ENCODE measurements at places on chromosomes 11 and 22. TPM values are rescaled to one million over a fixed set of nuclear protein-coding genes. Genes with fewer than 3 reads are reported as not detected.

DNA sequence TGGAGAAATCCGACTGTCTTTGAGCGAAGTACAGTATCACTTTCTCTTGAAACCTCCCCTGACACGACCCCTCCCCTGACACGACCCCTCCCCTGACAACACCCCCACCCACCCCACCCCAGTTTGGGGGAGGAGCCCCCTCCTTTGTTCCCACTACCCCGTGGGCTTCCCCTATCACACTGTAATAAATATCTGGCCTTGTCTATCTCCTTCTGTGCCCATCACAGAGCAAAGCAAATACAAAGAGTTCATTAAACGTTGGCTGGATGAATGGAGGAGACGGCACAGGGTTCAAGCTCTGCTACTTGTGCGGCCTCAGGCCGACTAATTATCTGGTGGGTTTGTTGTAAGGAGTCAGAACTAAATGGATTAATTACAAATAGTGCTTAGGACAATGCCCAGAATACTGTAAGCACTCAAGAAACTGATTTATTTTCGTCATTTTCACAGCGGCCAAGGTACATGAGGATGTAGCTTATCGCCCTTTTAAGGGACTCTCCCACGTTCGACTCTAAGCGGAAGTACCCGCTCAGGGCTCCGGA is 628 bp upstream of the GGA1 start:
- peak overlapping the region; percentile 84 for H3K4me3 ChIP-seq
- H3K36me3 ChIP-seq: no peaks in the 10 kb centered on the region
- H3K27me3 ChIP-seq: no peaks in the 10 kb centered on the region

The OR2D2 gene
- total RNA-seq: not detected

- H3K36me3 ChIP-seq: no peaks in the 10 kb centered on the region
- H3K27ac ChIP-seq: no peak overlapping the region
- DNase-seq: no peak
Observed at GRCh38 chr11:71505001-71505400, 22.1 kb upstream of the KRTAP5-7 start.

DNA sequence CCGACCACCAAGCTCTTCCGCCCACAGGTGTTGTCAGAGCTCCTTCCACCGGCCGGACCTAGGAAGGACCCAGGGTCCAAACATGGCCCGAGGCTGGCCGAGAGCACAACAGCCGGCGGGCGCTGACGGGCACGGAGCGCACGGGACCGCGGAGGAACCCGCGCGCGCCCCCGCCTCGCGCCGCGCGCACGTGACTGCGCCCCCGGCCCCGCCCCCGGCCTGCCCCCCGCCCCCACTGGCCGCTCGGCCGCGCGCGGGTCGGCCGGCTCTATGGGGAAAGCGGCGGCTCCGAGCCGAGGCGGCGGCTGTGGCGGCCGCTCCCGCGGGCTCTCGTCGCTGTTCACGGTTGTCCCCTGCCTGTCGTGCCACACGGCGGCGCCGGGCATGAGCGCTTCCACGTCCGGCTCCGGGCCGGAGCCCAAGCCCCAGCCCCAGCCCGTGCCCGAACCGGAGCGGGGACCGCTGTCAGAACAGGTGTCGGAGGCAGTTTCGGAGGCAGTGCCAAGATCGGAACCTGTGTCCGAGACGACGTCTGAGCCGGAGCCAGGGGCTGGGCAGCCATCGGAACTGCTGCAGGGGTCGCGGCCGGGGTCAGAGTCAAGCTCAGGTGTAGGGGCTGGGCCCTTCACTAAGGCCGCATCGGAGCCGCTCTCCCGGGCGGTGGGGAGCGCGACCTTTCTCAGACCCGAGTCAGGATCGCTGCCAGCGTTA is at the start of gene OSBP2:
OSBP2 (plus strand) TSS at position 235 of the 711 bp plus-strand sequence; CDS start at position 271, 36 bp downstream.
- H3K36me3 ChIP-seq: no peaks in the 10 kb centered on the region
- peak; percentile 57 for DNase-seq
- peak within 1 kb of the TSS; percentile 22 for H3K4me3 ChIP-seq
- peak within 1 kb of the TSS; percentile 83 for H3K27ac ChIP-seq
- peaks cover 15% of the 10 kb centered on the region for H3K4me1 ChIP-seq

The OR52M1 gene
- total RNA-seq: not detected

The ARHGAP20 gene
- total RNA-seq: 0.52 TPM

The CTSC gene
- total RNA-seq: 23.4 TPM

GRCh38 chr11:126219547-126219946 is 8.0 kb downstream of the FAM118B start:
- no peaks in the 10 kb centered on the region for H3K27me3 ChIP-seq
- H3K4me3 ChIP-seq: no peak overlapping the region
- DNase-seq: no peak
- peaks cover 11% of the 10 kb centered on the region for H3K4me1 ChIP-seq
- H3K27ac ChIP-seq: no peak overlapping the region
- no peaks in the 10 kb centered on the region for H3K36me3 ChIP-seq

- H3K36me3 ChIP-seq: no peaks in the 10 kb centered on the region
- no peak overlapping the region for H3K4me3 ChIP-seq
Observed at GRCh38 chr11:93498641-93499040, 44.5 kb downstream of the SMCO4 start.

The MS4A7 gene
- total RNA-seq: 10.9 TPM

The MMP3 gene
- not detected for total RNA-seq

The OR10D3 gene
- not detected for total RNA-seq

GRCh38 chr22:40216041-40216756 is 38.5 kb downstream of the TNRC6B start:
- H3K4me3 ChIP-seq: no peak overlapping the region
- no peak for DNase-seq
- H3K27me3 ChIP-seq: no peaks in the 10 kb centered on the region
- peaks cover 26% of the 10 kb centered on the region for H3K4me1 ChIP-seq
- no peak overlapping the region for H3K27ac ChIP-seq

DNA sequence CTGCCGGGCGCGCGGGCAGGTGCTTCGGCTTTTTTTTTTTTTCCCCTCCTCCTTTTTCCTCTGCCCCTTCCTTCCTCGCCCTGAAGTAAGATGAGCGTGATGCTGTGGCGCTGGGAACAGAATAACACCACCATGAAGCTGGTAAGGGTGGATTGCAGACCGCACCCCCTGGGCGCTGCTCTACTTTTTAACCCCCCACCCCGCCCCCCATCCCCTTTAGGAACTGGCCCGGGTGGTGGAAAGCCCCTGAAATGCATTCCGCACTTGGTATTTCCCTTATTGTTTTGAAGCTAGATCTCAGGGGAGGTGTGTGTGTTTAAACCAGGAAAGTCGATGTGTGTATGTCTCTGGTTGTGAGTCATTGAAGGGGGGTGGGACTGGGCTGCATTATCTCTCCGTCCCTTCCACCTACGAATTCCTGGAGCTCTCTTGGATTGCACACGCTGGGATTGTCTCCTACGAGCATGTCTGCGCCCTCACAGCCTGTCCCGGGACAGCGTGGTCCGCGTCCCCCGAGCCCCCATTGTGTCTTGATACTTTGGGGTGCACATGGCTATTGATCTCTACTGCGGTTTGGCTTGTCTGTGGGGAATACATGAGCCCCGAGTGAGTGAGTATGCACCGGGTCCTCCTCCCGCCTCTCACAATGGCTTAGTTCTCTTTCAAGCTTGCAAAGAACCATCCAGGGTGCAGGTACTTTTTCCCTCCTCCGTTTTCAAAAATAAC is 64.9 kb downstream of the NAV2 start:
- H3K36me3 ChIP-seq: no peaks in the 10 kb centered on the region
- H3K27ac ChIP-seq: peak overlapping the region; percentile 72
- H3K4me3 ChIP-seq: peak overlapping the region; percentile 22
- H3K4me1 ChIP-seq: peaks cover 16% of the 10 kb centered on the region

DNA sequence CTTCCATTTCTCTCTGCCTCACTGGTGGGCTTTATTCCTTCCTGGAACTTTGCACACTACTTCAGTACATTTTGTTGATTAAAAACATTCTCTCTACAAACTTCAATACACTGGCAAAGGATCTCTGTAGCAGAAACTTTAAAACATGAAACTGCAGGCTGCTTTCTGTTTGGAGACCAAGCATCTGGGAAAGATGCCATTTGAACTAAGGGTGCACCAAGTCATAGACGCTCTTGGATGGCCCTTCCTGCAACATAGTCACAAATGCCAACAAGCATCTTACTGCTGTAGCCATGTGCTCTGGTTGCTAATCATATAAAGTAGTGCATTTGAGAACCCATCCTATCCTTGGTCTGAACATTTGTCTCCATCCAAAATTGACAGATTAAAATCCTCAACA is 56.4 kb downstream of the SNX19 start:
- peaks cover 6% of the 10 kb centered on the region for H3K4me1 ChIP-seq
- no peaks in the 10 kb centered on the region for H3K27me3 ChIP-seq
- H3K27ac ChIP-seq: no peak overlapping the region

The APOBEC3A gene
- not detected for total RNA-seq

The GLB1L2 gene
- total RNA-seq: 10.9 TPM

GRCh38 chr22:26097840-26098239 is 71.4 kb upstream of the SEZ6L start:
- no peak overlapping the region for H3K27ac ChIP-seq
- no peaks in the 10 kb centered on the region for H3K36me3 ChIP-seq
- DNase-seq: no peak

- no peak overlapping the region for H3K27ac ChIP-seq
- no peak for DNase-seq
- no peak overlapping the region for H3K4me3 ChIP-seq
- H3K4me1 ChIP-seq: no peaks in the 10 kb centered on the region
- H3K36me3 ChIP-seq: no peaks in the 10 kb centered on the region
- H3K27me3 ChIP-seq: no peaks in the 10 kb centered on the region
Observed at GRCh38 chr11:100824041-100824809, 137.1 kb downstream of the ARHGAP42 start.

- no peak overlapping the region for H3K4me3 ChIP-seq
- H3K27ac ChIP-seq: no peak overlapping the region
- DNase-seq: no peak
- H3K27me3 ChIP-seq: no peaks in the 10 kb centered on the region
Observed at GRCh38 chr22:43434928-43435311, 23.1 kb downstream of the MPPED1 start.

GRCh38 chr11:125210066-125210465 is 45.5 kb downstream of the PKNOX2 start:
- no peaks in the 10 kb centered on the region for H3K36me3 ChIP-seq
- no peak overlapping the region for H3K27ac ChIP-seq
- peaks cover 4% of the 10 kb centered on the region for H3K4me1 ChIP-seq
- DNase-seq: no peak

- DNase-seq: no peak
- no peak overlapping the region for H3K4me3 ChIP-seq
Observed at GRCh38 chr11:86486261-86487030, 111.8 kb downstream of the CCDC81 start.

DNA sequence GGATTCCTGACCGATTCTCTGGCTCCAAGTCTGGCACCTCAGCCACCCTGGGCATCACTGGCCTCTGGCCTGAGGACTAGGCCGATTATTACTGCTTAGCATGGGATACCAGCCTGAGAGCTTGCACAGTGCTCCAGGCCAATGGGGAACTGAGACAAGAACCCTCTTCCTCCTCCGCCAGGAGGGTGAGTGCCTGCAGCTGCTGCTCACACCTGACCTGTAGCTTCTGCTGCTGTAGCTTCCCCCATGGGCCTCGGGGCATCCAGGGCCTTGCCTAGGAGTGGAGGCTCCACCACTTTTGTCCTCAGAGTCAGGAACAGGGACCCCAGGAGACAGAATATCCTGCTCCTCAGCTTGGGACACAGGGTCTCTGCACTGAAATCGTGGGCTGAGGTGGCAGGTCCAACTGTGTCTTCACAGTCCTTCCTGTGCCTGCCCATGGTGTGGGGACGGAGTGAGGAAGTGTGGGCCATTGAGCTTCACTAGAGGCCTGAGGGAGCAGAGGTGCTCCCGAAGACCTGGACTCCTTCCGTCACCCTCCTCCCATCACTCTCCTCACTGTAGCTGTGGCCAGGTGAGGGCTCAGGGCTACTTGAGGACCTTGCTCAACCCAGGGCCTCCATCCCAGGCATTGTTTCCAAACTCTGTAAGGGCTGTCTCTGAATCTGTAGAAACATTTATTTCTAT is 103.8 kb downstream of the ZNF280B start:
- H3K27ac ChIP-seq: no peak overlapping the region
- H3K36me3 ChIP-seq: no peaks in the 10 kb centered on the region
- H3K27me3 ChIP-seq: no peaks in the 10 kb centered on the region

DNA sequence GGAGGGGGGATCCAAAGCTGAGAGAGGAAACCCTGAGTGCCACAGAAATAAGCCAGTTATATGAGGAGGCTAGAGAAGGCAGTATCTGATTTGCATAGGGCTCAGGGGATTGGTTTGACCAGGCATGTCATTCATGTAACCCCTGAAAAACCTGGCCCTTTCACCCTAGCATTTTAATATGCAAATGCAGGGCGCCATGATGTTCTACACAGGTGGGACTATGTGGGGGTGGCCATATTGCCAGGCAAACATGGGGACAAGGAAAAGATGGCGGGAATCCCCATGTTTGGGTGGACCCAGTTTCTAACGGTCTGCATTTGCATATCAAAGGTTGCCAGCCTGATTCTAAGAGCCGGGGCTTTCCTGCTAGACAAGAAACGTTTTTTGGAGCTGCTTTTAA is 27.2 kb downstream of the CSF2RB start:
- no peaks in the 10 kb centered on the region for H3K4me1 ChIP-seq
- no peak overlapping the region for H3K27ac ChIP-seq
- H3K27me3 ChIP-seq: no peaks in the 10 kb centered on the region
- H3K4me3 ChIP-seq: no peak overlapping the region
- no peak for DNase-seq

DNA sequence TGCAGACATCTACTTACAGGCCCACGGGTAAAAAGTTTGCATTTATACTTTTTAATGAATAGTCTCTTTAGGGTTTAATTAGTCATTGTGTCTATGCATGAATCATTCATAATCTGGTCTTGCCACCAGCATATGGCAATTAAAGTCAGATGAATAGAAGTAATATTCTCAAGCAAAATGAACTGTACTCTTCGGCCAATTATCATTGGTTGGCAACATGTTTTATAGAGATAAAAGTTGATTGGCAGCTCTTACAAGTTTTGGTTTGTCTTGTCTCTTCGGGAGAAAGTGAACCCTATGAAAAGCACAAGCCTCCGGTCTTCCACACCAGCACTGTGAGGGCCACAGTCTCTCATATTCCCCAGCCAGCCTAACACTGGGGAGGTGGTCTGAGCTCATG is 97.8 kb downstream of the OSBP2 start:
- no peak for DNase-seq
- H3K4me3 ChIP-seq: no peak overlapping the region
- no peaks in the 10 kb centered on the region for H3K4me1 ChIP-seq
- no peaks in the 10 kb centered on the region for H3K36me3 ChIP-seq

The OR4S1 gene
- not detected for total RNA-seq

- H3K4me3 ChIP-seq: peak overlapping the region; percentile 2
- DNase-seq: no peak
- H3K27me3 ChIP-seq: no peaks in the 10 kb centered on the region
- no peaks in the 10 kb centered on the region for H3K36me3 ChIP-seq
- H3K4me1 ChIP-seq: peaks cover 27% of the 10 kb centered on the region
Observed at GRCh38 chr22:41831828-41832552, 915 bp upstream of the SREBF2 start.

DNA sequence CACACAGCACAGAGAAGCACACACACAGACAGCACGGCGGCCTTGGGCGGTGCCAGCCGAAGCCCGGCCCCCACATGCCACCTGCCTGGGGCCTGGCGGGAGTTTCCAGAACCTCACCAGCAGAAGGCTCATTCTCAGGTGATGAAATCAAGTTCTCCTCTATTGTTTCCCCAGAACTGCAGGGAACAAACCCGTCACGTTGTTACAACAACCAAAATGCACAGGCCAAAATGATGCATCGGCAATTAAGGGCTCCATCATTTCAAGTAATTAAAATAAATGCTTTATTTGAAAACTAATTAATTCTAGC is 30.8 kb downstream of the GNB1L start:
- H3K4me3 ChIP-seq: no peak overlapping the region
- no peaks in the 10 kb centered on the region for H3K4me1 ChIP-seq
- H3K27ac ChIP-seq: no peak overlapping the region

The SPDYC gene
- total RNA-seq: not detected

The ESAM gene
- 20.8 TPM for total RNA-seq

The PDXP gene
- total RNA-seq: 7.0 TPM

Measured in body of pancreas (tissue), 4 donors.